ENCODE measurements at places on chromosomes 12 and 14. TPM values are rescaled to one million over a fixed set of nuclear protein-coding genes. Genes with fewer than 3 reads are reported as not detected.

The TEX52 gene
- polyA plus RNA-seq = not detected

The MYF5 gene
- not detected for polyA plus RNA-seq

The NDUFA9 gene
- 18.0 TPM for polyA plus RNA-seq

The ASIC1 gene
- polyA plus RNA-seq = 1.2 TPM

The ESPL1 gene
- polyA plus RNA-seq = 2.5 TPM

The SLC7A7 gene
- 44.2 TPM for polyA plus RNA-seq

The DPY19L2 gene
- 1.5 TPM for polyA plus RNA-seq

The INHBE gene
- polyA plus RNA-seq = not detected

DNA sequence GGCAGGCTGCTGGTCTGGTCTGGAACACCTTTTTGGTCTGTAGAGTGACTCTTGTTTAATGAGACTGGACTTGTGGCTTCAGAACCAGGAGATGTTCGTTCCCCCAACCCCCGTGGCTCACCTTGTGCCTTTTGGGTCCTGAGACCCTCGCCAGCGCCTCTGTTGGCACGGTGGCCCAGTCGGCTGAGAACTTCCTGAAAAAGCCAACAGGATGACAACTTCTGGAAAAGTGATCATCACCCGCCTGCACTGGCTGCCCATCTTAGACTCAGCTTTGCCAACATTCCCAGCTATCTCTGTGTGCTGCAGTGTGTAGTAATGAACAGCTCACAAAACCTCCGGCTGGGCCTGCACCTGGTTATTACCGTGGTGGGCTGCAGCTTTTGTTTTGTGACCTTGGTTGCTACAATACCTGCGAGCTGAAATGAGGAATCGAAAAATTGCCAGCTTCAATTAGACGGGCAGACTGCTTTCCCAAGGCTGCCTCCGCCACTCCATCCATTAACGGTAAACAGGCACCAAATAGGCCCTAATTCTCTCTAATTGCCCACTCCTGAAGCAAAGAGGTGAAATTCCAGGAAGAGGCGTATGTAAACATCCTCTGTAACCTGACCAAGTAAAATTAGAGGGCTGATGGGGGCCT lies 16.0 kb downstream of the MEG3 start:
- no peak for DNase-seq

- DNase-seq = peak; percentile 61
Measured at GRCh38 chr12:72273499-72273837, 1.3 kb downstream of the TRHDE start.

DNA sequence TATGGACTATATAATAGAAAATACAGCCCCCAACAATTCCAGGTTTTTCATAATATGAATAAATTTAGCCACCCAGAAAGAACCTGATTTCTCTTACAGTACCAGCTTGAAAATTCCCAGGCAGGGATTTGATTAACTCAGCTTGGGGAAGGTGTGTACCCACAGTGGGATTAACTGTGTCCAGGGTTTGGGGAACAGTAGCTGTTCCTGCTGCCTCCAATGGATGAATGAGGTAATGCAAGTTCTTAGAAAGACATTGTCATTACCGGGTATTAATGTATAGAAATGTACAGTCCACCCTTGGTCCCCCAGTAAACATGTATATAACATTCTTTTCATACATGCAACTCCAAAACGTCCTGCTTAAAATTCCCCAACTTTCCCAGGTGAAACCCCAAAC lies 115.6 kb downstream of the LRIG3 start:
- DNase-seq = no peak

DNA sequence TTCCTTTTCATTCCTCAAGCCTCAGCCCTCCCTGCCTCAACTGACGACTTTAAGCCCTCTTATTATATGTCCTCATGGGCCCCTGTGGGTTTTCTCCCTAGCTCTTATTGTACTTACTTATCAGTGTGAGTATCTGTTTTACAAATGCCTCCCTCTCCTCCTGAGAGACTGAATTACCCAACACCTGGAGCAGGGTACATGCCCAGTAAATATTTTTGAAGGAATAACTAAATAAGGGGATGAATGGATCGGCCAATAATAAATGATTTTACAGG lies 95.8 kb upstream of the SLC35F4 start:
- no peak for DNase-seq

- no peak for DNase-seq
Measured at GRCh38 chr14:50836515-50836914, 5.6 kb upstream of the NIN start.

DNA sequence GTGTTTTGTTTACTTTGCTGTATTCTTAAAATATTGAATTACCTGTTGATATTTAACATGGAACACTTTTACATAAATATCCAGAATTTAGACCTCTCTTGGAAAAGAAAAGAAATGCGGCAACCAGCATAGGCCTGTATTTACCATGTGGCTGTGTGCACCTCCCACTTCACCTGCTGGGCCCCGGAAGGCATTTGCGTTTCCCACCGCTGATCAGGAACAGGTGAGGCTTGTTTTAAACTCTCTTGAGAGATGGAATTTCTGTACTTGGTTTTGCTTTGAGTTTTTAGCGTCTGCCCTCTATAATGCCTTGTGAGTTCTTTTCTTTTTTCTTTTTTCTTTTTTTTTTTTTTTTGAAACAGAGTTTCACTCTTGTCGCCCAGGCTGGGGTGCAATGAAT lies 124.2 kb downstream of the GLT1D1 start:
- DNase-seq = no peak

- no peak for DNase-seq
Measured at GRCh38 chr12:47504775-47505446, 200.9 kb downstream of the RPAP3 start.

DNA sequence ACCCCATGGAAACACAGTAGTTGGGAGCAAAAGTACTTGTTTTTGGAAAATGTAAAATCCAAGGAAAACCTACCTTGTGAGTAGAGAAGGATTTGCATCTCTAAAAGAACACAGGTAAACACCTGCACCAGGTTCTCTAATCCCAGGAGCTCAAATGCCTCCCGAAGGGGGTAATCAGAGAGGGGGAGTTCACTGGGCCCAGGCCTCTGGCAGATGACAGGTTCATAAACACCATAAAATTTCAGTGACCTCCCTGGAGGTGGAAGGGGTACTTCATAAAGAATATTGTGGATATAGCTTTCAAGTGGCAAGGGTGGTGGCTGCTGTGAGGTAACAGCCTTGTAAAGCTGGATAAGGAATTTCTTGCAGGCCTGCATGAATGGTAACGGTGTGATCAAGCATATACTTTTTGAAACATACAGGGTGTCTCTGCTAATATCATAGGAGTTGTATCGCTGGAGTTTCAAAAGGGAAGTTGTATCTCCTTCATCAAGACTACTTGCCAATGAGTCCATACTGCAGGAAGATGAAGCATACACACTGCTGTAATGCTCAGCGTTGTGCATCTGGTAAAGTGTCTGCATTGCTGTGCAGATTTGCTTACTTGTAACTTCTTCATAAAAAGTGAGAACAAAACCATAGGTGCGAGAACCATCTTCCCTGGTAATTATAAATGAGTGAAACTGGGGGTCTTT lies 111.3 kb downstream of the DENND5B start:
- DNase-seq = no peak

DNA sequence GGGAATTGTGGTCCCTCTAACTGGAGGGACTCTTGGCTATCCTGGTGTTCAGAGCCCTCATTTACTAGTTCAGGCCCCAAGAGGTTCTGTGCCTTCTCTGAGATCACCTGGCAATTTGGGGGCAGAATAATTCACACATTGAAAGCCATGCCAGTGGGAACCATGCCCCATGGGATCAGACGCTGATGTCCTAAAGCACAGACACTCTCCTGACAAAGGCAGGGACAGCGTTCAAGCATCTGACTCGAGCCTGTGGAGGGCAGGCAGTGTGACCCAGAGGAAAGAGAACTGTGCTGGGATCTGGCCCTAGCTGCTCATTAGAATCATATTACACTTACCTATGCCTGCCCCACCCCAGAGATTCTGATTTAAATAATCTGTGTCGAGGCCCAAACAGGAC lies 2.4 kb upstream of the ASB2 start:
- DNase-seq = no peak

DNA sequence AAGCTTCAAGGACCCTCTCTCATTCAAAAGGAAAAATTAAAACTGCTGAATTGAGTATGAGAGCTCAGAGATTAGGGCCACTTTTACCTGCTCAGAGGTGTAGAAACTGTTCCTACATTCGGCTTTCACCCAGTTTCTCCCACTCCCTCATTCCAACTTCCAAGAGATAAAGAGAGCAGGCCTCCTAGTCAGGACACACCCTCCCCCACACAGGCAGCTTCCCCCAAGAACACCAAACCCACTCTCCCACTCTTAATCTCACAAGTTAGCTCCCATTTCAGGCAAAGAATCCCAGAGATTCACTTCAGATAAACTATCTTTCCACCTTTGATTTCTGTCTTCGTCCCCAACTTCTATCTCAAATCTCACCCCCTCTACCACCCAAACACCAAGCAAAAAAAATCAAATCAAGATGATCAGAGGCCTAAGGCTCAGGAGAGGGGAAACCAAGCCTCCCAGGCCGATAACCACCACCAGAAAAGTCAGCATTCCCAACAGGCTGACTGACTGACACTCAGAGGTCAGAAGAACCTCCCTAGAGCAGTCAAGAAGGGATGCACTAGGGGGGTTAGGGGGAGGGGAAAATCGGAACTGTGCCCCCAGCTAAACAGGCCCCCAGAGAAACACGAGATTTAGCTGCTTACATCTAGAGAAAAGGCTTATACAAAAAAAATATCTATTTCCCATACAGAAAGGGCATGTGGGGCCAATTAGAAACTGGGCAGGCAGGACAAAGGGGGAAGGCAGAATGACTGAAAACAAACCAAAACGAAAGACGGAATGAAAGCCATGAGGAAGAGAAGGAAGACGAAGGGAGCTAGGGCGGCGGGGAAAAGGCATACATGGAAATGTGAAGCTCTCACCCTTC lies 13.2 kb upstream of the CDH24 start:
- DNase-seq = no peak

- no peak for DNase-seq
Measured at GRCh38 chr14:102321456-102322422, 2.2 kb downstream of the ZNF839 start.

DNA sequence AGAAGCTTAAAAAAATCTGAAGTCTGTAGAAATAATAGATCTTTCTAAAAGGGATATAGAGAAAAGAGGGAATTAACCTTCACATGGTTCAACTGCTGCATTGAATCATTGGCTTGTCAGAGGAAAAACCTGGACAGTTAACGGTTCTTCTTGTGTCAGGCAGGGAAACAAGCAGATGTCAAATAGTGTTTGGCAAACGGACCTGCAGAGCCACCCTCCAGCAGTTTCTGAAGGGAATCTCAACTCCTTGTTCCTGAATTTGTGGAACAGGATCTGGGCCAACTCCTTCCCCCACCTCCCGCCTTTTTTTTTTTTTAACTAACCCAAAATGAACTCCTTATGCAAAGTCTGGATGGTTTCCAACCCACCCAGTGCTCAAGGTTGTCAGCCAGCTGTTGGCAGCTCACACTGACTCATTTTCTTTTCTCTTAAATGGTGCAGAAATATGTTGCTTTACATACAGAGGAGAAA lies 187.3 kb downstream of the CAND1 start:
- no peak for DNase-seq

DNA sequence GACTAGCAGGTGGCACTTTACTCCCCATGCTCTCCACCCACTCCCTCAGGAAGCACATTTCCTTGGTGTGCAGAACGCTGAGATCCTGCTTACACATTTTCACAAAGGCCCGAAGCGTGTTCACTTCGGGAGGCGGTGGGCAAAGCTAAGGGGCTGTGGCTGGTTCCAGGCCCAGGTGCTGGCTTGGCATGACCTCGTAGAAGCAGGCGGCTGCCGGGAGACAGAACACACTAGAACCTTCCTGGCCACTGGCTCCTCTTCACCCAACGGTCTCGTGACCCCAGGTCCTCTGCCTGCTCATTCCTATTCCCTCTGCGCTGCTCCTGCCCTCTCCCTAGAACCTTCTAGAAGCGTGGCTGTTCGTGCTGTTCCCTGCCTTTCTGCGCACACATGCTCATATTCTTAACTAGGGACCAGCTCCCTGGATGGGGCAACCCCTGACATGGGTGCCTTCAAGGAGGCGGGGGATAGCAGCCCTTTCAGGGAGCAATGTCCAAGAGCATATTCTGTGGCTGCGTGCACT lies 43.3 kb downstream of the ATP23 start:
- peak; percentile 62 for DNase-seq

- DNase-seq = no peak
Measured at GRCh38 chr12:67539946-67540345, 108.6 kb upstream of the DYRK2 start.

- DNase-seq = no peak
Measured at GRCh38 chr14:83291714-83292113, 1758.1 kb upstream of the SEL1L start.

Measured in aorta (tissue), 5 donors.